Activated T-cell treated with anti-CD3 and anti-CD28 coated beads, Interleukin-2, amount 50 U/mL, for 24 hours (primary cell): ENCODE measurements at places on chromosomes 3 and 15.

DNA sequence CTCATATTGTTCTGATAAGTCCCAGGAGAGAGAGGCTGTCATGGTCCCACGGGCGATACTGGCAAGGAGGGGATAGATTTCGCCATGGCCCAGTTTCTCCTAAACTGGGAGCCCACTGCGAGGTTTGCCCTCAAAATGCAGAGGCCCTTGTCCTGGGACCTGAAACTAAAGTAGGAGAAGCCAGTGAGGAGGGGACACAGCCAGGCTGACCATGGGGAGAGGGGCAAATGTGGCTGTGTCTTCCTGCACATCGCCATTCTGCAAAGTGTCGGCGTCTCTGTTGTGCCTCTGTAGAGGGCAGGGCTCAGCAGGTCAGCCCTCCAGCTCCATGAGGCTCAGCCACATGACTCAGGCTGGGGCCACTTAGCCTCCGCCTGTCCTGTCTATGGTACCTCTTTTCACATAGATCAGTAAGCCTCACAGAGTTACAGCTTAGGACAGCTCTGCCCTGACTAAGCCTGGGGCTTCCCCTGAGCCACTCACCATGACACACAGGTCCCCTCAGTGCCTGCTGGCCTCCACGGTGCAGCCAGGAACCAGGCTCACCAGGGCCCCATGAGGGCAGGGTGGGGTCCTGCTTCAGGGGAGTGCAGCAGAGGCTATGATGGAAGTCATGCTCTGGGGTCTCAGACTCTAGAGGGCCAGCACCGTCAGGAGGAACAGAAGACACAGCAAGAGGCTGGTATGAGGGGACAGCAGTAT is 28.6 kb upstream of the PLXNA1 start:
- DNase-seq: no peak

DNA sequence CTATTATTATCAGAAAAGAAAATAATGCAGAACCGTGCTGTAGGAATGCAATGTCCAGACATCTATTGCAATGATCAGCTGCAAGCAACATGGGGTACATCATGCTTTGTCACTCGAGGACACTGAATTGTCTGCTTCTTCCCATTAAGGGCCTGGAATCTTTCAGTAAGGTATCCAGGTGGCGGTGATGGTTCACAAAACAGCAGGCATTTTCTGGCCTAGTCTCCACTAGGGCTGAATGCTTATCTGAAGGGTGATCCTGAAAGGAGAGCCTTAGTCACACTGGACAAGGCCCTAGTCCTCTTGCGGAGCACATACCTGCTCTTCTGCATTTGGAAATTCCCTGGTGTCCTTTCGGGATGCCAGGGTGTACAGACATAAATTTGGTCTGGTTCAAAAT is 21.2 kb downstream of the ITPR1 start:
- DNase-seq: no peak

DNA sequence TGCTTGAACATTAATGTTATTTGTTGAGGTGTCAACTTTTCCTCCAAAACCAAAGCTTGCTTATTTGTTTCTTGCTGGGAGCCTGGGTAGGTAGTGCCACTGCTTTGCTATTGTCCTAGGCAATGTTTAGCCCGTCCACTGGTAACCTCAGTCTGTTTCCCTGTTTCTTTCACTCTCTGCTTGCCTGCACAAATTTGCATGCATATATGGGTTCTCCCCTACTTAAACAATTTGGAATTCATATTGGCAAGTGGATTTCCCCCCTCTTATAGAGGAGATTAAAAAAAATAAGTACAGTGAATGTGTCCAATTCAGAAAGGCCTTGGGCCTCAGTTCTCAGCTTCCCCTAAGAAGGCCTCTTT is 45.0 kb upstream of the BOC start:
- DNase-seq: no peak

- no peak for DNase-seq
Measured at GRCh38 chr15:82909080-82909815, 43.3 kb downstream of the HOMER2 start.

- no peak for DNase-seq
Measured at GRCh38 chr3:99641982-99642381, 3.6 kb downstream of the COL8A1 start.

DNA sequence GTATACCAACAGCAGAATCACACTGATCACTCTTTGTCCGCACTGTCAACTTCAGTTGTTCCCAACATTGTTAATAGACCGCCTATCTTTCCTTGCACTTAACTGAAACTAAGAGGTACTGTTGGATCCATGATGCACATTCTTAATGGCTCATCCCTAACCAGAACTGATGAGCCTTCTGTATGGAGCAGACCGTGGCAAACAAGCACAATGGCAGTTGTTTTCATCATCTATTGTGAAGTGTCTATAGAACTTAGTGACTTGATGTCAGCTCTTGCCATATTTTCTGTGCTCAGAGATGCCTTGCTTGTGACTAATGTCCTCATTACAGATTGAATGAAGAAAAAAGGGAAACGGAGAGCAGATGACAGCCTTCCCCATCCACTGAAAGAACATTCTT is 347.4 kb downstream of the NLGN1 start:
- no peak for DNase-seq
